ENCODE measurements at places on chromosomes 12 and 14.

GRCh38 chr12:130158754-130159059 lies 3.6 kb upstream of the FZD10 start:
- DNase-seq = no peak

- no peak for DNase-seq
Observed at GRCh38 chr14:50786751-50787464, 44.1 kb downstream of the NIN start.

DNA sequence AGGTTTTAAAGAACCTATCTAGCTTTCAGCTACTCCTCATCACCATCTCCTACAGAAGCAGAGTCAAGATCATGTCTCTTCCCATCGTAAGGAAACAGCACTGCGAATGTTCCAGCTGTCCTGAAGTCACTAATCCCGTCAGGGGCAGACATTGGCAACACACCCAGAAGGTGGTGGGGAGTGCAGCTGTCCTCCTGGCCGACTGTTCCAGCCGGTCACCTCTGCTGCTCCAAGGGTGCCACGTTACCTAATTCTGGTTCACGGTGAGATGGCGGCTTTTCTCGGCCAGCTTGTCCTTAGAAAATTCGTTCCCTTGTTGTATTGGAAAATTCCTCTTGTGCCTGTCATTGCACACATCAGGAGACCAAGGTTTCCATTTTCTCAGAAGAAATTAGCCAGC lies 196.2 kb downstream of the ZFP36L1 start:
- no peak for DNase-seq

GRCh38 chr12:63766498-63766897 lies 13.2 kb upstream of the RXYLT1 start:
- no peak for DNase-seq

DNA sequence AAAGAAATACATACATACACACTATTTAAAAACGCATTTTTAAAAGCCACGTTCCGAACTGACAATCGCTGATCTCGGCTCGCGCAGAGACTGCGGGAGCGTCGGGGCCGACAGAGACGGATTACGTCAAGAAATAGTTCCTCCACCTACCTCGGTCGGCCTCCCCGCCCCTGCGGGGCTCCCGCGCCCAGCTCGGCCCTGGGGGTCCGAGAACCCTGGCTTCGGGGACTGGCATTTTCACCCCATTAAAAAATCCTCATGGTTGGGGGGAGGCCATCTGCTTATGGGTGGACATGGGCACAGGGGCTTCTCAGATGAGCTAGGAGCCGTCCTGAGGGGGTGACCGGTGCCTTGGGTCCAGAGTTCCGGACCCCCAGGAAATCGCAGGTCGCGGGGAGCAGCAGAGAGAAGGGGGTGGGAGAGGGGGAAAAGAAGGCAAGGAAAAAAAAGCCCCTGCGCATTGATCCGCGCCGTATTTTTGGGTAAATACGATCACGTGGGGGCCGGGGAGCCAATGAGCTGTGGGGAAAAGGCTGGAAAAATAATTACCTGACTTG lies 324 bp upstream of the HOXC9 start:
- DNase-seq = peak; percentile 85

DNA sequence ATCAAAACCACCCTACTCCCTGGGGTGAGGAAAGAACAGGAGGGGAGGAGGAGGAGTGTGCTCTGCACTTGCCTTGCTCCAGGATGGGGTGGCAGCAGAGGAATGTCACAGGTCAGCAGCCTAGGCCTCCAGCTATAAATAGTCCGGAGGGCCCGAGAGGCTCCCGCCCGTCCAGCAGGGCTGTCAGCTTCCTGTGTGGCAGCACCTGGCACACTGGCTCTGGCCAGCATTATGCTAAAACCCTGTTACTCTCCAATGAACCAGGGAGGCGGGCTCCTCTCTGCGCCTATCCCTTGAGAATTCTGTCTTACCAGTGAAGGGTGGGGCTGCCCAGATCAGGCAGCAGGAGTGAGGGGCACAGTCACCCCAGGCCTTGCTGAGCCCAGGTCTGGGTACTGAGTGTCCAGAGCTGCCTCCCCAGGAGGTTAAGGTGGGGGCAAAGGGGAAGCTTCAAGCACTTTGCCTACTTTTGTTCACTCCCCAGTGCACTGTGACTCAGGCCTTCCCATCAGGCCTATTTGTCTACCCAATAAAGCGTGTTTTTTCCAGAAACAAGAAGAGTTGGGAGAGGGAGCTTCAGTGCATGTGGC lies 1.2 kb upstream of the COX14 start:
- DNase-seq = peak; percentile 31

DNA sequence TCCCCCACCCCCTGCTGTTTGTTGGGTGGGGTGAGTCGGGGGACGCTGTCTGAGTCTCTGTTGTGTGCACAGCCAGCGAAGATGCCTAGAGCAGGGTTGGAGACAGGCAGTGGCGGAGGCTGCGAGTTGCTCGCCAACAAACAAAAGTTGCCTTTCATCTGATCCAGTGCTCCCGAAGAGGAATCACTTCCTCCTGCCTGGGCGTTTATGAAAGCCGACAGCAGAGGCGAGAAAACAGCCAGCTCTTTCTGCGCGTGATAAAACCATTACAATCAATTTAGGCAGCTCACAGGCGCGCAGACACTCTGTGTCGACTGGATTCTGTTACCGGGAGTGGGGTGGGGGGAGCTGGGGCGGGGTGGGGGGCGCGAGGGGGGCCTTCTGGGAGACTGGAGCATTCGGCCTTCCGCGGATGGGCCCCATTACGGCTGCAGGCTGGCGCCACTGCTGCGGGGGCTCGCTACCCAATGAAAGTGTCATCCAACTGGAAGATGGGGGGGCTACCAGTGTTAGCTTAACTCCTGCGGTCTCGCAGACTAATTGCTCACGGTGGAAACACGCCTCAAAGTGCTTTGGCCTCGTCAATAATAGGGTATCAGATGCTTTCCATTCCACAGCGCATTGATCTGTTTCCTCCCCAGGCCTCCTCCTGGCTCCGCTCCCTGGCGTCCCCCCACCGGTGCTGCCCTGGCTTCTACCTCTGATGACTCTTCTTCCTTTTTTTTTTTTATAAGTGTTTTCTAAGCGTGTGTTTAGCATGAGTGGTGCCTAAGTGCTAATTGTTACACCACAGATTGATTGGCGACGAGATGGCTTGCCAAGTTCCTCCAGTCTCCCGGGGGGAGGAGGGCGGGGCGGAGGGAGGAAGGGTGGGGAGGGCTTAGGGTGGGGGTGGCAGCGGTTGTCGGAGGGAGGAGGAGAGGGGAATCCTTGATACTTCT lies 678.4 kb downstream of the MED13L start:
- DNase-seq = peak; percentile 42

- no peak for DNase-seq
Observed at GRCh38 chr12:53480491-53481442, 18.5 kb downstream of the MAP3K12 start.

GRCh38 chr12:219891-220352 lies 6.0 kb upstream of the SLC6A12 start:
- DNase-seq = peak; percentile 79

- no peak for DNase-seq
Observed at GRCh38 chr12:65968359-65968758, 144.1 kb downstream of the HMGA2 start.

DNA sequence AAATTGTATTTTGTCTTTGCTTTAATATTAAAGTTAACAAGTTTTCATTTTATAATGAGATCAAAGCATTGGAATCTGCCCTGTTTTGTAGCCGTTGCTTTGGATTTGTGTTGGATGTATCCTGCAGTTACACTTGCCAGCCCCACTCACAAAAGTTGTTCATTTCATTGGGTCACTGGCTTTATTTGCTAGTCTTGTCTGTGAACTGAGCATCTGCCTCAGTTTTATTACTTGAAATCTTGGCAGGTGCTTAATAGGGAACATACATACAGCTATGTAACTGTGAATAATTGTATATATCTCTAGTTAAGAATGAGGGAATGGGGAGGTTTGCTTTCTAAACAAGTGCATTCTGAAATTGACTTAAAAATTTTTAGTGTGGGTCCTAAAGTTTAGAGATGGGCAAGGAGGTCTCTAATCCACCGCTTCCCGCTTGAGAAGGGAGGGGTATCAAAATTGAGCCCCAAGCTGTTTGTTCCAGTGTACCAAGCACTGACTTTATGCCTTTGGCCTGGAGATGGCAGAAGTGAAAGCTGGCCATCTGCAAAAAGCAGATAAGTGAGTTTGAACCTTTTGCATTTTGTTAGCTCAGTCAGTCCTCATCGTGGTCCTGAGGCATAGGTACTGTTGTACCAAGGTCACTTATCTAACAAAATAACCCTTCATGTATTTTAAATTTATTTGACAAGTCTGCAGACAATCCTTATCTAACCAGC lies 9.3 kb downstream of the EIF5 start:
- no peak for DNase-seq

DNA sequence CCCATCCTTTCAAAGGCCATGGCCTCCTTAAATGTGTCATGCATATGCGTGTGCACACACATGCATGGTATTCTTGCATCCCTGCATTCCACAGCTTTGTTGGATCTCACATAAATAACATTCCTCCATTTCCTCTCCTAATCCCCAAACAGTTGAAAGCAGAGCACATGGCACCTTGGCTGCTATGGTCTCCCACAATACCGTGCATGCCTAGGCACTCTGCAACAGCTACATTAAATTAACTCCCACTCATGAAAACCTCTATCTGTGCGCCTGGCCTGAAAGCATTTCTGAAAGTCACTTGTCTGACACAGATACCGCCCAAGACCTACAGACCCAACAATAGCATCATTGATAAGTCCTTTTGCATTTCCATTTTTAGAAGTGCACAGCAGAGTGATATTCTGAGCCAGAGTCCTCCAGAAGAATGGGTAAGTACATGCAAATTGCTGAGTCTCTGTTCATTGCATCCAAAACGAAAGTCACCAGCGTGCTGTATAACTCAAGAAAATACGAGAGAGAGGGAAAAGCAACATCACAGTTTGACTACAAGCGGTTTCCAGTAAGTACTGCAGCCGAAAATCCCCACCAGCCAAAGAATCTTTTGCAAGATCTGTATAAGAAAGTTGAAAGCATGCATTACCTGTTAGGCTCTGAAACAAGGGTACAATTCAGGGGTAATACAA lies 436 bp downstream of the ASB2 start:
- DNase-seq = peak; percentile 28

GRCh38 chr12:57238854-57239554 lies 9.5 kb downstream of the SHMT2 start:
- peak; percentile 97 for DNase-seq

DNA sequence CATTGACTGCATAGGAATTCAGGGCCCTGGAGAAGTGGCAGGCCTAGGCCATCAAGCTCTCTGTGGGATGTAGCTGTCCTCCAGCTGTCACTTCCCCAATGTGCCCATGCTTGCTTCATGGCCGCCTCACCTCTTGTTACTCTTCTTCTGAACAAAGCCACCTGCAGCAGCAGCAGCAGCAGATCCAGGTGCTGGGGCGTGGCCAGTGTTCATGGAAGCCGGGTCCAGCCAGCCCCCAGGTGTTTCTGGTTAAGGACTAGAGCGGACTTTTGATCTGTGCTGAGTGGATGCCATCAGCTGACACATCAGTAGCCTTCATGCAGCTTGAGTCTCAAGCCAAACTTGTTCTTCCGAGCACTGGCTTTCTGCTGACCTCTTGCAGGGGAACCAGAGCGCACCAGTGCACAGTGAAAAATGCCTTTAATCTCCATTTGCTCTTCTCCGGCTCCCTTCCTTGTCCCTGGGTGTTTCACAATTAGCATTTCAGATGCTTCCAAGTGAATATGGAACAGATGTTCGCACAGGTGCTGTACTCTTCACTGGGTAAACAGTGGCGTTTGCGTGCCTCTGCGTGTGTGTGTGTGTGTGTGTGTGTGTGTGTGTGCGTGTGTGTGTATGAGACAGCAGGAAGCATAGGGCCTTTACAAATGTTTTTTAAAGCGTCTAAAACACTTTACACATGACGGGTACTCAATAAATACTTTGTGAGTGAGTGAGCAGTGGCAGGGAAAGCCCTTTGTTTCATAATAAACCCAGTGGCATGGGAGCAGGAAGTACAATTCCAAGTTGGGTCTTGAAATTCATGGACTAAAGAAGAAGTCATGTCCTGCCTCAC lies 20.1 kb downstream of the TPCN1 start:
- peak; percentile 83 for DNase-seq

DNA sequence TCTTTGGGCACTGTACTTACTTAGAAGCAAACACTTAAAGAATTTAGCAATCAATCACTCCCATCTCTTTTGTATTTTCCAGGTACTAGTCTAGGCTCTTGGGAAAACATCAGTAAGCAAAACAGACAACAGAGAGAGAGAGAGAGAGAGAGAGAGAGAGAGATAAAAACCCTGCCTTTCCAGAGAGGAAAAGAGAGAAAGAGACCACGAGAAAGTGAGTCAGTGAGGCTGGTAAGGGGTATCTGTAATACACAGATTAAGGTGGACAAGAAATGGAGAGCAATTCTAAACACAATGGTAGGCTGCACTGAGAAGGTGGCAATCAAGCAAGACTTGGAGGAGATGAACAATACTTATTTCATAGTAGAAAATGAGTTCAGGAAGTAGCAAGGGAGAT lies 119.9 kb upstream of the OVCH1 start:
- no peak for DNase-seq

- DNase-seq = no peak
Observed at GRCh38 chr12:120142231-120142877, 25.8 kb upstream of the RAB35 start.

DNA sequence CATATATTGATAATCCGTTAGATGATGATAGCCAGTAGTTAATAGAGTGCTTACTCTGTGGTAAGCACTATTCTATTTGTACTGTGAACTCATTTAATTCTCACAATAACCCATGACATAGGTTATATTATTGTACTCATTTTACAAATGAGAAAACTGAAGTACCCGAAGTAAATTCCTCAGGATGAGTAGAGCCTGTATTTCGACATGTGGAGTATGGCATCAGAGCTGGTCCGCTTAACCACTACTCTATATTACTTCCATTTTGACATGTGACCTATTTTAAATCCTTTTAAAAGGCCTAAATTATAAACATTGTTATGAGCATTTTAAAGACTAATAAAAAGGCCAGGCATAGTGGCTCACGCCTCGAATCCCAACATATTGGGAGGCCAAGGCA lies 8.0 kb upstream of the RAP1B start:
- no peak for DNase-seq

DNA sequence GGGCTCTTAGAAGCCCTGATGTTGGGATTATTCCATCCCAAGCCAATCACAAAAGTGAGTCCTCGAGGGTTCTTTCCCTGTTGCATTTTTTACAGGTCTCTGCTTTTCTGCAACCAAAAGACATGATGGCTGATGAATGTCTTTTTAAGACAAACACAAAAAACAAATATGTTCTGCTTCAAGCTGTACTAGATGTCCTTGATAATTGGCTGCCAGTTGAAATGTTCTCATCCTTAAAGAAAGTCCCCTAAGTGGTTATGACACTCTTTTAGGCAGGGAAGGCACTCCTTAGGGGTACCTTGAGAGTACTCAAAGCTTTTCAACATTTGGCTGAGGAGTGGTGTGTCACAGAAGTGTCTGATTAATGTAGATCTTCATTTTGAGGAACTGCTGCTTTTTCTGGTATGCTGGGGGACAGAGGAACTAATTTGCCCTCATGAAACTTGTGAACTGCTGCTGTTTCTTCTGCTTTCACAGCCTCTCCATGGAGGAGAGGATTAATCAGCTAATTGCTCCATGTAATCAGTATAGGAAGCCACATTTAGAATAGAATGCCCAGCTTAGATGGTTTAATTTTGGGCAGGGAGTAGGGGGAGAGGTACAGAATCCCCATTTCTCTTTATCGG lies 22.8 kb upstream of the IGF1 start:
- no peak for DNase-seq
